Activated effector memory CD4-positive, alpha-beta T cell treated with Interleukin-2 at 50 U/mL for 16 hours (primary cell): ENCODE measurements at places on chromosomes 11 and 22.

DNA sequence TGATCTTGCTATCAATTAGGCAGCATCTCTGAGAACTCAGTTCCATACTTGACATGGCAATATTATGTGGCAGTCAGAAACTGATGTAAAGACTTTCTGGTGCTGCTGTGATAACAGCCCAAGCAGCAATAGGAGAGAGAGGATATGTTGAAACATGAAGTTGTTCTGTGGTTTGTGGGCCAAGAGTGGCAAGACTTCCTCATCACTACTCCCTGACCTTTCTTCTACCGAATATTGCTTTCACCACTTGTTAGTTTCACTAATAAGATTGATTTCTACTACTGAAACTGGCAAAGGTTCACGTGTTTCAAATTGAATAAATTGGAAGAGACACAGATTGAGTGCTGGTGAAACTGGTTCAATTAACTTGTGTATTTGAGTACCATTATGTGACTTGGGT is 852.6 kb upstream of the RAG2 start:
- no peak for DNase-seq

DNA sequence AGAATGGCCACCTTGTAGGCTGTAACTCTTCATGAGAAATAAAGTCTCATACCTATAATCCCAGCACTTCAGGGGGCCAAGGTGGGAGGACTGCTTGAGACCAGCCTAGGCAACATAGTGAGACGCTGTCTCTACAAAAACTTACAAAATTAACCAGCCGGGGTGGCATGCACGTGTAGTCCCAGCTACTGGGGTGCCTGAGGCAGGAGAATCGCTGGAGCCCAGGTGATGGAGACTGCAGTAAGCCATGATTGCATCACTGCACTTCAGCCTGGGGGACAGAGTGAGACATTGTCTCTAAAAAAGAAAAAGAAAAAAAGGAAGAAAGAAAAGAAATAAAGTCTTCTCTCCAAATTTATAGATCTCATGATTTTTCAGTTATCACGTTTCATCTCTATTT is 4.2 kb upstream of the SLCO2B1 start:
- DNase-seq, result no peak

GRCh38 chr11:2187280-2187707 is 15.7 kb upstream of the TH start:
- no peak for DNase-seq

- DNase-seq, result no peak
Observed at GRCh38 chr11:957212-957920, 31.7 kb downstream of the AP2A2 start.

DNA sequence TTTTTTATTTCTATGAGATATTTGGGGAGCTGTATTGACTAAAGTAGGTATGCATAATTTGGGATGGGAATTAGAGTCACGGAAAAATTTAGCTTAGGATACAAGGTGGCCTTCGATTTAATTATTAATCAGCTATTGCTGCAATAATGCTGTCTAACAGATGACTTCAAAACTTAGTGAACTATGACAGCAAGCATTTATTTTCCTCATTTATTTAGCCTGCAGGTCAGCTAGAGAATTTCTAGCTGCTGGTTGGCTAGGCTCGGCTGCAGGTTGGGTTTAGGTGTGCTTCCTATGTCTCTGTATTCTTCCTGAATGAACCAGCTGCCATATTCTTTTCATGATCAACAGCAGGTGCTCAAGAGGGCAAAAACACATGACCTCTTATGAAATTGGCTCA is 181.8 kb upstream of the RAG2 start:
- no peak for DNase-seq

GRCh38 chr22:20107951-20108756 is 7.8 kb upstream of the RANBP1 start:
- no peak for DNase-seq

- DNase-seq, result no peak
Observed at GRCh38 chr11:61377461-61378160, 14.8 kb upstream of the TMEM216 start.

- DNase-seq, result peak; percentile 57
Observed at GRCh38 chr11:75445315-75445953, 12.4 kb upstream of the KLHL35 start.

DNA sequence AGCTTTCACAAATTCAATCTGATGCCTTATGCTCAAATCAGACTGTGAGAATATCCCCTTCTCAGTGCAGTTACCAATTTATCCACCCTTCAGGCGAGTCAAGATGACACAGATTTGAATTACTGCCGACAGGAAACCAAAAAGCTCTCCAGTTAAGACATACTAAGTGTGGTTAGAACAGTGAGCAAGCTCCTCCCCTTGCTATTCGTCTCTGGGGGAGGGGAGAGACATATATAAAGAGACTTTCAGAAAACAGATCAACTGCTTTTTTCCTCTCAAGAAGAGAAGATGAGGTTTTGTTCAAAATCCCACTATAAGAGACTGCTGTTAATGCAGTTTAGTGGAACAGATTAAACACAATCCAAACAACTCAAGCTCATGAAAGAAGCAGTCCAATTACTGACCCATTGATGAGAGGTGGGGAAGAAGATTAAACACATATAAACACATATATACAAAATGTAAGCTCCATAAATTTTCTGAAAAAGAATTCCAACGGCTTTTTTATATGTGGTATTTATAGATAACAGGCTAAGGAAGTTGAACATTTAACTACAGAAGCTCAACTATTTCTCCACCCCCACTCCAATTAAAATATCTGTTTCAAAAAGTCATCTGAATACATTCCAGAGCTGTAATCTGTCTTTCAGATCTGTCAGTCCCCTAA is 102.7 kb downstream of the MRTFA start:
- DNase-seq, result peak; percentile 21

DNA sequence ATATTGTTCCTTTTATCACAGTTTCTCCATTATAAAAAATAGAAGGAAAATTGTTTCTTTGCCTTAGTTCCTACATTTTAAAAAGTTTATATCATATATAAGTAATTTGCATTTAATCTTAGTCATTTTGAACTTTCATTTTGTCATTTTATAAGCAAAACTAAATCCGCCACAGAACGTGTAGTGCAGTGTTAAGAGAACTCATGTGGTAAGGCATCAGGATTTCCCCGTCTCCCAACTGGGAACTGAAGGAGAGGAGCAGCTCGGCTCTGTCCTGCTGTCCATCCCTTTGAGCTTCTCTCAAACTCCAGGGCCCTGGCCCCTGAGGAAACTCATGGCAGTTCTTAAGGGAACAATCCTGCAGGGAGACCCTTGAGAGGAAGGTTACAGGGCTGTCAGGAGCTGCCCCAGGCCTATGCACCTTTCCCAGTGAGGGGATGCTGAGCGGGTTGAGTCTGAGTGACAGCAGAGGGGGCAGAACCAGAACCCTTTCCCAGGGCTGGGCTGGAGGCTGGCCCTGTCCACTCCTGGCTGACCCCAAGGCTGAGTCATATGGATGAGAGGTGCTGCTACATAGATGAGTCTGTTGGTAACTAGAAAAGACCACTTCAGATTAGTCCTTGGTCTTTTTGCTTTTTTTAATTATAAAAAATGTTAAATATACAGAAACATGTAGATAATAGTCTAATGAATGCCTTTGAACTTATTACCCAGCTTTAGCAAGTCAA is 333.1 kb downstream of the TBC1D22A start:
- no peak for DNase-seq

- DNase-seq, result peak; percentile 65
Observed at GRCh38 chr22:49929211-49929979, 11.0 kb downstream of the CRELD2 start.

DNA sequence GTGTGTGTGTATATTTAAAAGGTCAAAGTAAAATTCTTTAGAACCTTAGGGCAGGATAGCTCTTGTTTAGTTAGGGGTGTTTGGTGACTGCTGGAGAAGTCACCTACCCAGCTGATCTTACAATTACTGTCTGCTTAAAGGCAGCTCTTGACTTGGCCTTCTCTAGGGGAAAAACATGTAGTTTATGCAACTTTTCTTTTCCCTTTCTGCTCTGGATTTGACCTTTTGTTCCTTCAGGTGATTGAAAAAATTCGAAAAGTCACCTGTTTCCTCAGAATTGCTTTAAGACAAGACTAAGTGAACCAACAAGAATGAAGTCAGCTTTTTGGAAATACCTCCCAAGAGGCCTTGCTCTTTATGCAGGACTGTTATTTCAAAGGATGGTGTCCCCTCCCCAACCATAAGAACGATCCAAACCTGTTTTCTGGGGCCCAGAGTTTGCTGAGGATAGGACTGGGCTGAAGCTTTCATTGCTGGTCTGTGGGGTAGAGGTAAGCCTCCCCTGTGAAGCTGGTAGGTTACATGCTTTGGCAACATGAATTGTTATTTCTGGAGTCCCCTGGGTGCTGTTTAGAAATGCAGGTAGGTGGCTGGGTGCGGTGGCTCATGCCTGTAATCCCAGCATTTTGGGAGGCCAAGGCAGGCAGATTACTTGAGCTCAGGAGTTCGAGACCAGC is 111.2 kb downstream of the PTPRJ start:
- no peak for DNase-seq

DNA sequence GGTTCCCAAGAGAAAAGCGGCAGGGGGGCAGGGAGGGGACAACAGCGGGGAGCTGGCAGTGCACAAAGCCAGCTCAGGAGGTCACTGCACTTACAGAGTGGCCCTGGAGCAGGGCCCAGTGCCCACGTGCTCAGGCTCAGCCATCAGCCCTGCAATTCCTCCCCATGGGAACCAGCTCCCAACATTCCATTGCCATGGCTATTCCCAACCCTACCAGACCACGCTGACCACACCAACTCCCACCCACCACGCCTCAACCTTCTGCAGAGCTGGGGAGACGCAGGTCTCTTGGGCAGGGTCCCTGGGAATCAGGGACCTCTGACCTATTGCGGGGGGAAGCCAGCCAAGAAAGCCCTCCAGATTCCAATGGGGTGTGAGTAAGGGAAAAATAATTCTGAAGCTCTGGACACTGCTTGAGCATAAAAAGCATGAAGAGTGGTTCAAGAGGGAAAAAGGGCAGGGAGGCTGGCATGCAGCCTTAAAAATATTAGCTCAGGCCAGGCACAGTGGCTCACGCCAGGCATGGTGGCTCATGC is 38.3 kb upstream of the TFIP11 start:
- no peak for DNase-seq

DNA sequence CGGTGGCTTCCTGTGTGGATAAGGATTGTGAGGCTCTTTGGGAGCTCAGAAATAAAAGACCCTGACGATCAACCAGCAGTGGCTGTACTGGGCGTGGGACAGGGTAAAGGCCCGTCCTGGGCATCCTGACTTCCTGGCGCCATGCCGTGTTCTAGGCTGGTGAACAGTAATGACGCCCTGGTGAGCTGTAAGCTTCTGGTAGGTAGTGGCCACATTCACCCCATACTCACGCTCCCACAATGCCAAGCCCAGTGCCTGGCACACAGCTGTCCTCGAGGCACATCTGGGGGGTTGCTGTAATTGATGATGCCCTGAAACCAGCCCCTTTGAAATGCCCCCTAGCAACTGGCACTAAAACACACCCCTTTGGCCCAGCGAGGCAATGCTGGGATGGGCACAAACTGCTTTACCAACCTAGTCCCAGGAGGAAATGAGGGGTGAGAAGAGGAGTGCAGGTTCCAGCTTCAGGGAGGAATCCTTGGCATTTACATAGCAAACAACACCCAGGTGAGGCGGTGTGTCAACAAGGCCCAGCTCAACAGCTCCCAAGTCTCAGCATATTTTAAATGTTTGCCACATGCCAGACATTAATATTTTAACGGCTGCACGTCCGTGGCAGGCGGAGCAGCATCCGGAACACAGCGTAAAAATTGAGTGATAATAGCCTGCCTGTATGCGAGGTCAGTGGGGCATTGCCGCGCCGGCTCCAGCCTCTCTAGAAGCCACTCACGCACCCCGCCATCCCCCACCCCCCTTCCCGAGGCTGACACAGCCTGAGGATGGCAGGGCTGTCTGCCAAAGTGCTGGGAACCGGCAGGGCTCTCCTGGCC is 79.3 kb downstream of the DSCAML1 start:
- no peak for DNase-seq

DNA sequence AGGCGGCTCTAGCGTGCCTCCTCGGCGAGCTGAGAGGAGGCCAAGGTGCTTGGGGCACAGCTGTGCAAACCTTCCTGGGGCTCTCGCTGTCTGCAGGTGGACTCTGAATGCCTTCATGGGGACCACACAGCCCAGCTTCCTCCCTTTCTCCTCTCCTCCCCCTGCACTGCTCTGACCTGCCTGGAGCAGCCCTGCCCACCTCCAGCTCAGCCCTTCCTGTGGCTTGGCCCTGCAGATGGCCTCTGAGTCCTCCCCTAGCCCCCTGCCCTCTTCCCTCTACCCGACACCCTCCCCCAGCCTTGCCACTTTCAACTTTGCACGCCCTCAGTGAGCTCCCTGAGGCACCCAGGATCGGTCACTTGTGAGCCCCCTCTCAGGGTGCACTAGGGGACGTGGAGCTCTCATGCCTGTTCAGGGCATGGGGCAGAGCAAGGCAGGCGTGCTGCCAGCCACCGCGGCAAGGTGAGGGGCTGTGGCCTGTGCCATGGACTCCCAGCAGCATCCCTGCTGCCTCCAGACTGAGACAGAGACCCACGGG is 31.4 kb downstream of the PPM1F start:
- no peak for DNase-seq

- DNase-seq, result no peak
Observed at GRCh38 chr22:27378311-27378800, 423.2 kb downstream of the MN1 start.

GRCh38 chr22:49544286-49544685 is 283.4 kb downstream of the BRD1 start:
- no peak for DNase-seq

GRCh38 chr11:79237091-79237490 is 203.7 kb downstream of the TENM4 start:
- DNase-seq, result no peak

GRCh38 chr22:37284805-37285355 is 2.6 kb downstream of the CYTH4 start:
- DNase-seq, result peak; percentile 33

DNA sequence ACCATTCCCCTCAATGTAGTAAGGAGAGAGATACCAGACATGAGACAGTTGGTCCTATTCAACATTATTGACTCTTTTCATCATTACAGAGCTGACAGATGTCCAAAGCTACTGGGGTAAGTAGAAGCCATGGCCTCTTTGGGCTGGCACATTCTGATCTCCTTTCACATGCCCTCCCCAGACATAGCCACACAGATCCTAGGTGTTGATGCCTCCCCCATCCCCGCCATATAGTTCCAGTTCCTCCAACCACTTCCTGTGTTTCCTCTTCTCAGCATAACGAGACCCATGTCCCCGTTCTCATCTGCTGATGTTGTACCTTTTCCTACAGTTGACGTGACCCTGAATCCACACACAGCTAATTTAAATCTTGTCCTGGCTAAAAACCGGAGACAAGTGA is 14.0 kb downstream of the TRIM6 start:
- no peak for DNase-seq

DNA sequence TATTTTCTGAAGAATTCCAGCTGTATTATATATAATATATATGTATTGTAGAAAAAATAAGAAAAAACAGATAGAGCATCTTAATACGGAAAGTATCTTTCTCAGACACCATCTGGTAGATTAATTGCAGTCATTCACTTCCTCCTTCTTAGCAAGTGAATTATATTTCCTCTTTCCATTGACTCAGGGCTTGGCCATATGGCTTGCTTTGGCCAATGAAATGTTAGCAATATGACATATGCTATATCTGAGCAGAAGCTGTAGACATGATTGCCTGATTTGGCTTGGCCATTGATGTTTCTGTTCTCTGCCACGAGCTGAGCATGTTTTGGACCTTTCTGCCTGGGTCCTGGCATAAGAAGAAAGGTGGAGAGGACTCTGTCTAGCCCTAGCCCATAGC is 34.4 kb upstream of the ZBED5 start:
- DNase-seq, result no peak

GRCh38 chr11:116169776-116170175 is 603.0 kb downstream of the BUD13 start:
- DNase-seq, result no peak
